ENCODE measurements at places on chromosomes 11 and 22.

DNA sequence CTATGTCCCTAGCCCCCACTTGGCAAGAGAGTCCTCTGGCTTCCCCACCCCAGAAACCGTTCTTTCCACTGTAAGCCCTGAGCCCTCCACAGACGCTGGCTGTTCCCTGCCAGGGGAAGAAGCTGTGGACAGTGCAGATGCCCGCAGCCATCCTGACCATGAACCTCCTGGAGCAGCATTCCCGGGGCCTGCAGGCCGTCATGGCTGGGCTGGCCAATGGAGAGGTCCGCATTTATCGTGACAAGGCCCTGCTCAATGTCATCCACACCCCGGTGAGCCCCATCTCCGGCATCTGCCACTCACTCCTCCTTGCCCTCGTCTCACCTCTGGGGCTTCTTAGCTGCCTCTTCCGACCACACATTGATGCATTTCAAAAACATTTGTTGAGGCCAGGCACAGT lies 13.2 kb downstream of the BBS1 start:
- DNase-seq = no peak

GRCh38 chr11:16194566-16194965 lies 161.8 kb downstream of the SOX6 start:
- DNase-seq = no peak

GRCh38 chr11:86278226-86278625 lies 23.8 kb upstream of the HIKESHI start:
- DNase-seq = no peak

DNA sequence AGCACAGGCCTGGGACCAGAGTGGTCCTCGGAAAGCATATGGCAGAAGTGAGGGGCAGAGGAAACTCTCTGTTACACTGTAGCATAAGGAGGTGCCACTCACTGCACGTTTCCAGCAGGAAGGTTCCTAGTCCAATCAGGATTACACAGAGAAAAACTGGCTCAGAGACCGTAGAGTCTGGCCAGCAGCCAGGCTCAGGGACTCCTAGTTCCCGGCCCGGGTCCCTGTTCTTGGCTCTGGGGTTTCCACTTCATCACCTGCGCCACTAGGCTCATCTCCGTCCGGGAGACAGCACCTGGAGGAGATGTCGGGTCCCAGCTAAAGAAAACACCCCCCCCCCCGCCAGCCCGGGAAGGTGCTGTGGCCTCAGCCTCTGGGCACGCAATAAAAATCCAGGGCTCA lies 1.1 kb downstream of the TTLL12 start:
- no peak for DNase-seq

- DNase-seq = no peak
These were observed 415.3 kb upstream of the CADM1 start for GRCh38 chr11:115919341-115920091.

GRCh38 chr11:108853864-108854263 lies 189.0 kb downstream of the DDX10 start:
- DNase-seq = no peak

DNA sequence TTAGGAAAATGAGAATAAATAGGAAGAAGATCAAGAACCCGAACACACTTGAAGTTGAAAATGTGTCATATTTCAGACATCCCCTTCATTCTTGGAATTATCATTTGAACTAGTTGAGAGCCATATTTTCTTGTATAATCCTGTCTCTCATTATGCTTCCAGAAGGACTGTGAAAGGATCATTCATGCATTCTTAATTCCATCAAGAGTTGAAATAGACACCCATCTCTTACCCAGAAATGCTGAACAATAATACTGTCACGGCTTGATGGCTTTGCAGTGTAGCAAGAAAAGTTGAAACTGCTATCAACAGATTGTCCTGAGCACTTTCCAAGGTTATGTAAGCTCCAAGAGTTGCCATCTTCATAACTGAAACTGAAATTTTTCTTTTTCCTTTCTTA lies 79.7 kb downstream of the ARHGAP42 start:
- DNase-seq = no peak

DNA sequence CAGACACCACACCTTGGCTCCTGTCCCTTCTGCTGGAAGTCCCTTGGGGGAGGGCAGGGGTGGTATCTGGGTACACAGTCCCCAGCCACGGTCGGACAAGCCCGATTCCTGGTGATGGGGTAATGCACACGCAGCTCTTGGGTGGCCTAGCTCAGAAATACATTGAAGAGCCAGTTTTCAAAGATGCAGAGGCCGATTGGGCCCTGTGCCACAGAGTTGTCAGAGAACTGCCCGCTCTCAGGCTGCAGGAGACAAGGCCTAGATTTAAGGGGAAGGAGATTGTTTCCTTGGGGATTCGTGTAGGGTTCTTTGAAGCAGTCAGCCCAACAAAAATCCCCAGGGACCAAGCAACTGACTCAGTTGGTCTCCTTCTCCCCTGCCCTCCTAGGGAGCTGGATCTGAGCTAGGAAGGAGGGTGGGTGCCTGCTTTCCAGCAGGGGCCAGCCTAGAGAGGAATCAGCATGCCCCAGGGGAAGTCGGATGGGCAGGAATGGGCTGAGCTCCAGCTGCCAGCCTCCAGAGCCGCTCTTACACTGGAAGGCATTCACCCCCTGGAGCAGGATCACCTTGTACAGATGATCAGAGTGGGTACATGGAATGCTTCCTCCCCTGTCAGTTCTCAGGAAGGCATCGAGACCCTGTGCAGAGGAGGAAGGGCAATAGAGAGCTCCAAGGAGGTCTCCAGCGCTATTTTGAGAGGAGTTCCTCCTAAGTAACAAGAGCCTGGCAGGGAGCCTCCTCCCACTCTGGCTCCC lies 3.3 kb upstream of the SCN4B start:
- DNase-seq = no peak

- no peak for DNase-seq
These were observed 69.4 kb downstream of the BUD13 start for GRCh38 chr11:116703421-116703820.

- no peak for DNase-seq
These were observed 306.8 kb downstream of the CADM1 start for GRCh38 chr11:115197433-115197832.

DNA sequence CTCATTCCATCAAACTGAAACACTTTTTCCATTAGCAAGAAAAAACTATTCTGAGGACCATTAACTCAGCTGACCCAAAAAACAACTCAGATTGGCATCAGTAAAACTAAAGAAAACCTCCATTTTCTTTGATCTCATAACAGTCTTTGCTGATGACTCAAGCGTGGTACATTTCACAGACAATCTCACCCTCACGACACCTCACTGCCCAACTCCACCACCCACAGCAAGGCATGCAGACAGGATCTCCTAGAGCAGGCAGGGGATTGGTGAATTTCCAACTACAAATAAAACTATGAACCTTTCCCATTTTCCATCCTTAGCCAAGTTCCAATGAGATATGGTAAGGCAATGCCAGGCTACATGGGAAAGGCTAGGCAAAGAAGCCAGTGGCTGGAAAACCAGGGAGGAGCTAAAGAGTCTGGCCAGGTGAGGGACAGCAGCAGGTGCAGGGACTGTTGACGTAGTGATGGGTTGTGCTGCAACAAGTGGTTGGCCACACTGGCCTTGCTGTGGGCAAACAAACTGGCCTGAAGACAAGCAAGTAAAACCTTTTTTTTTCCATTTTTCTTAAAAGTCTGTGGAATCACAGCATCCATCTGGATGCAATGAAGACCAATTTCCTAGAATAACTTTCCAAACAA lies 97.2 kb downstream of the SERGEF start:
- no peak for DNase-seq

- no peak for DNase-seq
These were observed 122.2 kb upstream of the SYN3 start for GRCh38 chr22:33180356-33180755.

GRCh38 chr11:46180736-46181135 lies 59.5 kb upstream of the PHF21A start:
- DNase-seq = no peak

- no peak for DNase-seq
These were observed 438.0 kb downstream of the LUZP2 start for GRCh38 chr11:24934733-24935439.

- no peak for DNase-seq
These were observed 51.1 kb downstream of the RCN1 start for GRCh38 chr11:32141745-32142546.

GRCh38 chr11:6405052-6405667 lies 13.7 kb downstream of the APBB1 start:
- no peak for DNase-seq

DNA sequence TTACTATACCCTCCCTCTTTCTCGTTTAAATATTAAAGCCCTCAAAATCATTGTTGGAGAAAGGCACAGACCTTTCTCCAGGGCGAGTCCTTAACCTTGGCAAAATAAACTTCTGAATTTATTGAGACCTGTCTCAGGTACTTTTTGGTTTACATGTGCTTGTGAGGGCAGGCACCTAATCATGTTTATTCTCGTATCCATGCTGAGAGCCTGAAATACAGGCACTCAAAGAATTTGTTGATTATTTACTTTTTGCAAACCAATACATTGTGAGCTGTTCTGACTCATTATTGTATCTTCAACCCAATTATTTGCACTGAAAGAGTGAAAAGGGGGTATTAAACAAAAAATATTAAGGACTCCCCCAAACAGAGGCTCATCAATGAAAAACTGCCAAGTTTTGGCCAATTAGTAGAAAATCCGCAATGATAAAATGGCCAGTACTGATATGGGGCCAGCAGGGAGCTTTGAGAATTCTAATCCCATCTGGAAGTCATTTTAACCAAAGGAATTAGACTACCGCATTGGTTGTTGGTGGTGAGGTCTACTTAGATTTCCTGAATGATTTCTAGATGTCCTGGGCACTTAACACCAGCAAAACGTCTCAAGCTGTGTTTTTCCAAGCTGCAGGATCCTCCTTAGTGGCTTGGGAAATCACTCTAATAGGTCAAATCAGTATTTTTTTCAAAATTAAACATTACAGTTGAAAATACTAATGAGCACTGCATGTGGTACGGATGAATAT lies 157.3 kb downstream of the SWAP70 start:
- no peak for DNase-seq

GRCh38 chr11:128465946-128466705 lies 121.2 kb downstream of the ETS1 start:
- DNase-seq = no peak

DNA sequence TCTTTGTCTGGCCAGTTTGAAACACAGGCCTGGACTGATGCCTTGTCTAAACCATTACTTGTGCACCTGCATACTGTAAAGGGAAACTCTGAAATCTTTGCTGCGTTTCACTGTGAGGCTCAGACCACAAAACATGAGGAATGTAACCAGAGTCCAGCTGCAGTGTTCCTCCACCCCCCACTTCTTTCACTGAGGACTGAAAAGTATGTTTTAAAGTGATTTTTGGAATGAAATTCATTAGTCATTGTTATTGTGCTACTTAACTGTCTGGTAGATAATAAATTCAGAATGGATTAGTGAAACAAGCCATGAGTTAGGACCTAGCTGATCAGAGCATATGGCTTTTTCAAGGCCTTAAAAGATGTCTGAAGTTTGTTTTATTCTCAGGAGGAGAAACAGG lies 181.2 kb downstream of the WNT11 start:
- no peak for DNase-seq

DNA sequence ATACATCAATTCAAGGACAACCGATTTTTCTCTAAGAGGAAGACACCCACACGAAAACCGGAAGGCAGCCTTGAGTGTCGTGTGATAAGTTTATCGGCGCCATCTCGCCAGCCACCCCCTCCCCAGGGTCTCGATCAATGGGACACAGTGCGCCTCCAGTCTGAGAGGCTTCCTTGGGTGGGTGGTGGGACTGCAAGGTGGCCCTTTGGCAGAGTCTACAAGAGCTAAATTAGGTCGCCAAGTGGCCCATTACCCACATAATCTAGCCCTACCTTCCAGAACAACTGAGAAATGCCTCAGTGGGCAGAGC lies 64.0 kb downstream of the CD6 start:
- no peak for DNase-seq

GRCh38 chr11:128765571-128766549 lies 72.0 kb downstream of the FLI1 start:
- DNase-seq = no peak

GRCh38 chr22:21970037-21970799 lies 12.4 kb downstream of the TOP3B start:
- DNase-seq = no peak

DNA sequence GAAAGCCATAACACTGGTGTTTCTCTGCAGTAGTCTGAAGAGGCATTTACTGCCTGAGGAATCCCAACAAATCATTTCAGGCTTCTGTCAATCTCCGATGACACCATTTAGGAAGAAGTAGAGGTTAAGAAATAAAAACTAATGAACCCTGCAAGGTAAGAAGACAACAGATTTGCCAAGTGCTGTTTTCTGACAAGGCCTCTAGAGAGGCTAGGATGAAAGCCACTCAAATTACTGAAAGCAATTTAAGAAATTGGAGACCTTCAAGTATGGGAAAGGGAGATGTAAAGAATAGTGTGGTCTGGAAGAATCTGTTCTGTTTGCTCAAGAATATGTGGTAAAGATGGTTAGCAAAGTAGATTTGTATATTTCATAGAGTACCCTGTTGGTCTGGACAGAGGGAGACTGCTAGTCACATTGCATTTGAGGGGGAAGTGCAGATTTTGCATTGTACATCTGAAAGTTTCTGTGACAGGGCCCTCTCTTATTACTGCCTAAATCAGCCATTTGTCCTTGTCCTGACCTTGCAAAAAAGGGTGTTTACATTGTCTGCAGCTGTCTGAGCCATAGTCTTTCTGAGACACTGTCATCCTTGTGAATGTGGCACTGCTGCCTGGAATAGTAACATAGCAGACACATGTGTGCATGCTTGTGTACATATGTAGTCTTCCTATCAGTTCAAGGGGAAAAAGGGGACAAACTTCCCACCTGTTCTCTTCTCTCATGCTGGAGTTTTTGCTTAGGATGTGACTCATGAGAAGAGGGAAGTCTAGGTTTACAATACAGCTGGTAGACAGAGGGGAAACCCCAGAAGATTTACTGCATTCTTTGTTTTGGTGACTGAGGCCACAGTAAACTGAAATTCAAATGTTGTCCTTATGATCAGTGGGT lies 640.2 kb upstream of the KIRREL3 start:
- peak; percentile 15 for DNase-seq

GRCh38 chr11:131371791-131372104 lies 1.3 kb downstream of the NTM start:
- DNase-seq = no peak

DNA sequence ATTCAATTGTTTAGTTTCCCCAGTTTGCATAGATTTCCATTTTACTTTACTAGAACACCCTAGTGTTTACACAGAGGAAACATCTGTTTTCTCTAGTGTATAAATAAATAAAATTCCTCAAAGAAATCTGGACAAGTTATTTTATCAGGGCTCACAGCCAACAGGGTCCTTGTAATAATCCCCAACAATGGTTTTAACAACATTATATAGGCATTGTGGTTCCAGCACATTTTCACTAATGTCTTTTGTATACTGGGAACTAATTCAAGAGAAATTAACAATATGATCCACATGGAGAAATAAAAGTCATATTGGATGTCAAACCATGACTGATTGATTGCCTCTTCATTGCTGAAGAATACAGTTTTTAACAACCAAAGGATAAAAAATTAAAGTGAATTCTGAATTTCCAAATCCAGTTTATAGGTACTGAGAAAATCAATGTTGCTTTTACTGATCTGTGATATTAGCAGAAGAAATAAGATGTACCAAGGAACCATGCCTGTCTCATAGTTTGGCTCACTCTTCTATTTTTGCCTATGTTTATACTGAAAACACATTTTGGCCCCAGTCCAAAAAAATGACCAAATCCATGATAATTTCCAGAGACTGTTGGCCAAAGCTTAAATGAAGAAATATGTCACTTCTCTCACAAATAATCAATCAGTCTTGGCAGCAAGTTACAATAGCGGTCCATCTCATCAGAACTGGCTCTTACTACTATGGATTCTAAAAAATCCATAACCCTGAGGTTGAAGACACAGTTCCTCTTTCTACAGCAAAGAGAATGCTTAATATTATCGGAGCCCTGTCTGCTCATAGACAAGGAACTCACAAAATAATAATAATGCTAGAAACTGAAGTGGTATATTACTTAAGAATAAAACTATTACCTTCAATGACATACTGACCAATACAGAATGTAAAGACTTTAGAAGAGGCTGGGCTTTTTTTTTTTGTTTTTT lies 1.4 kb upstream of the MS4A13 start:
- DNase-seq = no peak

Data from NCI-H187 treated with DMSO at 0.1 percent for 48 hours (cell line).